Mucosa of descending colon (tissue), 3 donors: ENCODE measurements at places on chromosomes 2 and 18.
A peak's percentile ranks its signal among the peaks of the same experiment; 100 is the strongest.

- DNase-seq = no peak
These were observed 696 bp downstream of the EMX1 start for GRCh38 chr2:72917877-72918553.

GRCh38 chr18:11096839-11097750 is 52.3 kb downstream of the PIEZO2 start:
- DNase-seq = no peak

DNA sequence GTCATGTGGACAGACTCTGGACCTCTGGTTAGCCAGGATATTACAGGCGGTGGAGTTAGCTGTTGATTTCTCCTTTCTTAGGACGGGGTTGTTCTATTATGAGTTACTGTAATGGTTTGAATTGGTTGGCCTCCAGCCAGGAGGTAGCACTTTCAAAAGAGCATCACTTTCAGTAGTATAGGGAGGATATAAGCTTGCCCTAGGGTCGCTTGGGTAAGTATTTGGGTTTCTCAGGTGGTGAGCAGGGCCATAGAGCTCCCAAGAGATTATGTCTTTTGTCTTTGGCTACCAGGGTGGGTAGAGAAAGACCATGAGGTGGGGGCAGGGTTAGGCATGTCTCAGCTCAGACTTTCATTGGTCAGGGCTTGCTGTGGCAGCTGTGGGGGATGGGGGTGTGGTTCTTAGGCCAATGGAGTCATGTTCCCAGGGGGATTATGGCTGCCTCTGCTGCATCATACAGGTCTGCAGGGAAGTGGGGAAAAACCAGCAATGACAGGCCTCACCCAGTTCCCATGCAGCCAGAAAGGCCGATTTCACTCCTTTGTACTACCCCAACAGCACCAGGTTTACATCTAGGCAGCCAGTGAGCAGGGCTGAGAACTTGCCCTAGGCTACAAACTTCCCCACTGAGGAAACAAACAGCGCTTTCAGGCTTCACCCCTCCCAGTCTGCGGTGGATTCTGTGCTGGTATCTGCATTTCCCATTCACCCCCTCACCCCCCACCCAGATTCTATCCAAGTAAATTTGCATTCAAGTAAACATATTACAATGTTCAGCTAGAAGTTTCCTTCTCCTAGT is 89.4 kb upstream of the SLC38A11 start:
- no peak for DNase-seq

DNA sequence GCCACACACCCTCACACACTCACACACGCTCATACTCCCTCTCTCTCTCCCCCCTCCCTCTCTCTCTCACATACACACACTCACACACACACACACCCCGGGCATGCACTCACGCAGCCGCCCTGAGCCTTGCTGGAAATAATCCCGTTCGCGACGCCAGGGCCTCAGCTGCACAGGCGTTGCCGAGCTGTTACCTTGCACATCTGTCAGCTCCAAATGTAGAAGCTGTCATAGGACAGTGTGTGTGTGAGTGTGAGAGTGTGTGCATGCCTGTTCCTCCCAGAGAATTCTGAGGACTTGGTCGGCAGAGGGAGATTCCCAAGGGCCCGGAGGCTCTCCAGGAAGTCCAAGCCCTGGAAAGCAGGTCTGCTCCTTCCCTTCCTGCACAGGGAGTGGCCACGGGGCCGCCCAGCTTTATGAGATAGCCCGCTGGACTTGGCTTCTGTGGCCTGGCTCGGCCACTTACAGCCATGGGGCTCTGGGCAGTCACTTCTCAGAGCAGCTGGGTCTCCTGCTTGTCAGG is 8.6 kb downstream of the SPR start:
- DNase-seq = peak; percentile 81

GRCh38 chr2:225207043-225207442 is 164.8 kb upstream of the DOCK10 start:
- DNase-seq = no peak

GRCh38 chr2:48316753-48317750 is 212.9 kb upstream of the STON1 start:
- no peak for DNase-seq

GRCh38 chr2:54543733-54544396 is 87.7 kb downstream of the SPTBN1 start:
- no peak for DNase-seq

GRCh38 chr2:75290600-75291150 is 91.4 kb upstream of the TACR1 start:
- no peak for DNase-seq

GRCh38 chr2:126661702-126662500 is 5.9 kb downstream of the GYPC start:
- DNase-seq = no peak

GRCh38 chr2:38315707-38316333 is 61.3 kb downstream of the ATL2 start:
- peak; percentile 55 for DNase-seq

- peak; percentile 78 for DNase-seq
These were observed 1.7 kb downstream of the INPP5D start for GRCh38 chr2:233061591-233062450.

DNA sequence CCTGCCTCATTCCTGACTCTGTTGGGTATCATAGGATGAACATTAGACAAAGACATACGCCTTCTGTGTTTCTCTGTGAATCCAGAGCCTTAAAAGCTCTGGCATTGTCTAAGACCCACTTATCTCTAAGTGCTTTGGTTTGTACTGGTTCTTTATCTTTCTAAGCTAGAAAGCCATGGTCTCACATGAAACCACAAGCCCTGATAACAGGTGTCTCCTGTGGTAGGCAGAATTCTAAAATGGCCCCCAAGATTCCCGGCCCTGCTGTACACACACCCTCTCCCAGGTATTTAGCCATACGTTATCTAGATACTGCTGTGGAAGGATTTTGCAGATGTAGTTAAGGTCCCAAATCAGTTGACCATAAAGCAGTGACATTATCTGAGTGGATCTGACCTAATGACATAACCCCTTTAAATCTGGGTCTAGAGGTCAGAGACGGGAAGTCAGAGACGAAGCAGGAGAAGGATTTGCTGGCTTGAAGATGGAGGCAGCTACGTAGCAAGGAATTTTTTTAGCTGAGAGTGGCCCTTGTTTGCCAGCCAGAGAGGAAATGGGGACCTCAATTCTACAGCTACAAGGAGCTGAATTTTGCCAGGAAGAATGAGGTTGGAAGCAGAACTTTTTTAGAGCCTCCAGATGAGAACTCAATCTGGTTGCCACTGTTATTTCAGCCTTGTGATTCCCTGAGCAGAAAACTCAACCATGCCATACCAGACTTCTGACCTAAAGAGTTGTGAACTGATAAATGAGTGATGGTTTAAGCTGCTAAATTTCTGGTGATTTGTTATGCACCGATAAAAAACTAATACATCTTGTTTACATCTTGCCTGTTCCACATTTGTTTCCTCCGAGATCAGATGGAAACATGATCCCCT is 186.7 kb downstream of the CAMKMT start:
- DNase-seq = no peak

GRCh38 chr2:98455494-98455976 is 10.9 kb downstream of the INPP4A start:
- DNase-seq = no peak

DNA sequence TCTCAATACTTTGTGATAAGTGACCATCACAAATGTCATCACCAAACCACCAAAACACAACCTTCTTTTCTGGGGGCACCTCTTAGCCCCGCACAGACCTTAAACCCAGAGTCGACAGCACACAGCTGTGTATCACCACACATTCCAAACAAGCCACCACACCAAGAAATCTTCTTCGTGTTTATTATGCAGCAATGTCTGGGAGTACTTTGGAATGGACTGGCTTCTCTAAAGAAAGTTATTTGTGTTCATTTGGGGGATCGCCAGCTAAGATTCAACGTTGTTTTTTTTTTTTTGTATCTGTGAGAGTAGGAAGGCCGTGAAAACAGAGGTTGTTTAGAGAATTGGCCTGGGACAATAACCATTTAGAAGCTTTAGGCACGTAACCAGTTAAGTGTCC is 1.1 kb upstream of the MTA3 start:
- no peak for DNase-seq

DNA sequence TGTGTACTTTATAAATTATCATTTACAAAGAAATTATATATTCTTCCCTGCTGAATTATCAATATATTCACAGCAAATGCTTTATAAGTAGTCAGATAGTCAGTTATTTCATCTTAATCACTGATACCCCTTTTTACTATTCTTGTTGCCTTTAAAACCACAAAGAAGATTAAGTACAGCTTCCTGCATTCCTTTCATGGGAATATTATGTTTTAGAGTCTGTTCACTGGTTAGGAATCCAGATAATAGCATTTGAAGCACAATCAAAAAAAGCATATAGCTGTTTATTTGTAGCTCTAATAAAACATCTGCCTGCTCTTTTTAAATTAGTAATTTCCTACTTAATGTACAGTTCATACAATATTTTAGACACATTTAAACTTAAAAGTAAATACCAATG is 508.9 kb downstream of the FBXO15 start:
- DNase-seq = no peak

DNA sequence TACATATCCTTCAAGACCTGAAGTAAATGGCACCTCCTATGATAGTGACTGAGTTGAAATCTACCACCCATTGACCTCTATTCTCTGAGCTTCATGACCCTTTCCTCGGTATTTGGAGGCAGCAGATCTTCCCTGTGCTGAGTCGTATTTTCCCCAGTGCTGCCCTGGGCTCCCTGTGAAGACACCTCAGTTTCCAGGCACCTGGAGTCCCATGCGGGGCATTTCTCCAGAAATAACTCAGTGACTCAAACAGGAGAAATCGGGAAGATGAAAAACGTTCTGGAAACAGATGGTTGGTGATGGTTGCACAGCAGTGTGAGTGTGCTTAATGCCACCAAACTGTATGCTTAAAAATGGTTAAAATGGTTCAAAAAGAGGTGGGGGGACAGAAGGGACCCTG is 18.0 kb downstream of the SMYD1 start:
- DNase-seq = no peak

GRCh38 chr2:208280933-208281332 is 14.9 kb downstream of the PIKFYVE start:
- DNase-seq = no peak

GRCh38 chr2:196725882-196726281 is 73.6 kb downstream of the GTF3C3 start:
- DNase-seq = no peak

DNA sequence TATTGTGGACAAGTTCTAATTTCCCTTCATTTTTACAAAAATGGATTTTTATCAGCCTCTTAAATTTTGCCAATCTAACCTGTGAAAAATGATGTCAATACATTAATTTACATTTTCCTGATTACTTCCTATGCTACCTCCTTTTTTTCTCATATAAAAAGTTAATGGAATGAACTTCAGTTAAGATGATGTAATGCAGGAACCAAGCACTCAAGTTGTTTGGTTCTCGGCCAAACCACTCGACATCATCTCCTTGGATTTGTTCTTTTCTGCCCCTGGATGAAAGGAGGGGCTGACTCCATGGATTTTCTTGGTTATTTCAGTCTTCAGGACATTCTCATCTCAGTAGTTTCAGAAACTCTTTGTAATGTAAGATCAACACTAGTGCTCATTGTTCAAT is 253.1 kb upstream of the NXPH2 start:
- no peak for DNase-seq

DNA sequence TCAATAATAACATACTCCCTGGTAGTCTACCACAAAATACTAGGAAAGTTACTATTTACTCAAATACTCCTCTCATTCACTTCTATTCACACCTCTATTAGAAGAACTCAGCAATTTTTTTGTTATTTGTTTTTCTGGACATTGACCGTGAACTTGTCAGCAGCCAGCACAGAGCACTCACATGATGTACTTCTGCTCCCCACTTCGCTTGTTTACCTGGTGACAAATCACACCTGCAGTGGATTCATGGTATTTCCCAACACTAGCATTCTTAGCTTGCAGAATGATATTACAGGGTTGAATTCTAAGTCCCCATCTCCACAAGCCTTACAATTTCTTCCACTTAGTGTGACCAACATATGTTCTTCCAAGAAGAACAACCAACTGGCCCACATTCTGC is 238.2 kb downstream of the SATB2 start:
- no peak for DNase-seq

DNA sequence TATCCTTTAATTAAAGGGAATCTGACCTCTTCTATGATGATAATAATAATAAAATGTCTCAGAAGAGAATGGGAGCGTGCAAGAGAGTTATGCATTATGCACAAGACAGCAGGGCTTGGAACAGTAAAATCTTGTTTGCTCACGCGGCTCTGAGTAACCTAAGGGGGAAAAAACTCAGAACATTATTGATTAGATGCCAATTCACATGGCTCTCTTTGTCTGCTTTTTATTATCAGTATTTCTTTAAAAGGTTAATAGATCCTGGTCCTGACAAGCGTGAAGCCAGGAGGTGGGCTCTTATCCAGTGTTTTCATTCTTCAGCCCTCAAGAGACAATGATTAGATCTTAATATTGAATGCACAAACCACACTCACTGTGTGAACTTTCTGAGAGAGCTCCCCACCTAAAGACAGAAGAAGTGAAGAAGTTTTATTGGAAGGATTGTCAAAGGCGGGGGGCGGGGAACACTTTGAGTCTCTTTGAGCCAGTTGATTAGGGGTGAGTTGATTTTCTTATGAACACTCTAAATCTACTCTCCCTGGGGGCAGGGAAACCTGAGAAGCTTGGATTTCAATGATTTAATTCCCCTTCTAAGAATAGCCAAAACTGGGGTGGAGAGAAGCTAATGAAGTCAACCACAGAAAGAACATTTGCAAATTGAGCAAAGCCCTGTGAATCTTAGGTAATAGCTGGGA is 127.5 kb upstream of the CTAGE1 start:
- no peak for DNase-seq

DNA sequence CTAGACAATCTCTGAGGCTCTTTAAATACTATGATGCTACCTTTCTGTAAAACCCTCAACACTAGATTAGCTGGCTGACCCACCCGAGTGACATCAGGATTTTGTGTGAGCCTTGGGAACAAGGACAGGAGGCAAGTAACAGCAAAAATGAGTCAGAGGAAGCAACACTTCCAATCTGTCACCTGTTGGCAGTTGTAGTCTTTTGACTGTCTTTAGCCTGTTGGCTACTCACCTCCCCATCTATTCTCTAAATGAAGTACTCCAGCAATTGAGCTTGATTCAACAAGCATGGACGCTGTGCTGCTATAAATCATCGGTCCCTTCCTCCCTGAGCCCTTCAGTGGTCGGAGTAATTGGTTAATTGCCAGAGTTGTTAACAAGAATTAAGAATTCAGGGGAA is 898.7 kb downstream of the BCL11A start:
- DNase-seq = no peak

DNA sequence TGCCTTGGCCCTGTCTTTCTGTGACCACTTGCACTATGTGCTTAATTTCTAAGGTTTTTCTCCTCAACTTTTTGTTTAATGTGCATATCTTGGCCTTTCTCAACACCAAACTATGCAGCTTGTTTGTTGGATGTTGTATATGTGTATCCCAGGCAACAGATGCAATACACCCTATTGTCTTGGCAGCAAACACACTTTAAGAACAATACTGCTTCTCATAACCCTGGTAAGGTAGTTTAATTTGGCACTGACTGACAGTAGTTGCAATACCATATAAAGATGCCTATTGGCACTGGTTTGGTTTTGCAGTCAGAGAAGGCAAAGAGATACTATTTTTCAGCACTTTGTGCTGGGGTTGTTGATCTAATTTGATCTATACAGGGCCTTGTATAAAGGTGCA is 360.7 kb upstream of the CWC22 start:
- peak; percentile 18 for DNase-seq

GRCh38 chr18:63257453-63257852 is 62.1 kb downstream of the BCL2 start:
- no peak for DNase-seq

GRCh38 chr18:38454764-38455469 is 889.3 kb upstream of the CELF4 start:
- DNase-seq = no peak
